ENCODE measurements at places on chromosomes 11 and 22.

GRCh38 chr11:10502770-10503169, 38.2 kb downstream of the RNF141 start:
- DNase-seq, result no peak

- DNase-seq, result no peak
These were observed 13.6 kb upstream of the OR5AS1 start for GRCh38 chr11:56013805-56014204.

- DNase-seq, result no peak
These were observed 75.4 kb downstream of the TRIM29 start for GRCh38 chr11:120062561-120062930.

- DNase-seq, result no peak
These were observed 56.4 kb downstream of the PPFIBP2 start for GRCh38 chr11:7570241-7570640.

GRCh38 chr22:22960307-22960706, 72.7 kb downstream of the IGLL5 start:
- no peak for DNase-seq

- DNase-seq, result no peak
These were observed 21.9 kb upstream of the OAF start for GRCh38 chr11:120188811-120189455.

- DNase-seq, result no peak
These were observed 44.9 kb downstream of the WNT7B start for GRCh38 chr22:45932071-45932470.

GRCh38 chr11:59174664-59175033, 2.7 kb downstream of the DTX4 start:
- DNase-seq, result no peak

GRCh38 chr11:130947889-130948288, 31.6 kb upstream of the SNX19 start:
- no peak for DNase-seq

- DNase-seq, result no peak
These were observed 131.8 kb downstream of the HIPK3 start for GRCh38 chr11:33388793-33389525.

- no peak for DNase-seq
These were observed 274.9 kb downstream of the FAM181B start for GRCh38 chr11:82458761-82459160.

GRCh38 chr11:86212019-86212611, 32.4 kb upstream of the EED start:
- no peak for DNase-seq

GRCh38 chr11:15747671-15748070, 608.7 kb downstream of the SOX6 start:
- no peak for DNase-seq

DNA sequence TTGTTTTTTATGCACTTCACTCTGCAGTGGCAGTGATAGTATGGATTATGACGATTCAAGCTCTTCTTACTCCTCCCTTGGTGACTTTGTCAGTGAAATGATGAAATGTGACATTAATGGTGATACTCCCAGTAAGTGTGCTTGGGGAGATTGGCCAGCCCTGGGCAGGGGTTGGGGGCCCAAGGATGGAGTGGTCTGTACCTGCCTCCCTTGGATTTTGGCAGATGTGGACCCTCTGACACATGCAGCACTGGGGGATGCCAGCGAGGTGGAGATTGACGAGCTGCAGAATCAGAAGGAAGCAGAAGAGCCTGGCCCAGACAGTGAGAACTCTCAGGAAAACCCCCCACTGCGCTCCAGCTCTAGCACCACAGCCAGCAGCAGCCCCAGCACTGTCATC, 14.2 kb downstream of the MADD start:
- no peak for DNase-seq
